Smooth muscle cell of the umbilical artery (primary cell): ENCODE measurements at places on chromosomes 2 and 18. TPM values are rescaled to one million over a fixed set of nuclear protein-coding genes. Genes with fewer than 3 reads are reported as not detected.

CLHC1 gene
- 14.0 and 16.5 TPM in 2 replicates for total RNA-seq

SERPINB3 gene
- total RNA-seq: not detected in 2 replicates

TMEM198 gene
- 0.88 and 1.2 TPM in 2 replicates for total RNA-seq

GPBAR1 gene
- total RNA-seq: not detected in 2 replicates

PLA2R1 gene
- total RNA-seq: 8.0 TPM in 2 replicates

POTEJ gene
- not detected in 2 replicates for total RNA-seq

ALLC gene
- not detected in 2 replicates for total RNA-seq

CD8B2 gene
- total RNA-seq: not detected in 2 replicates
